ENCODE measurements at places on chromosomes 13 and 19.

DNA sequence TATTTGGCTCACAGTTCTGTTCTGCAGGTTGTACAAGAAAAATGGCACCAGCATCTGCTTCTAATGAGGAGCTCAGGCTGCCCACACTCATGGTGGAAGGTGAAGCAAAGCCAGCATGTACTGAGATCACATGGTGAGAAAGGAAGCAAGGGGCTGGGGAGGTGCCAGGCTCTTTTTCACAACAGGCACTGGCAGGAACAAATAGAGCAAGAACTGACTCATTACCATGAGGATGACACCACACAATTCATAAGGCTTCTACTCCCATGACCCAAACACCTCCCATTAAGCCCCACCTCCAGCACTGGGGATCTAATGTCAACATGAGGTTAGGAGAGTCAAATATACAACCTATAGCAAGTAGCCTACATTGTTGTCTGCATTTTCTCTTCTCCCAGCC, 522.6 kb downstream of the RFC3 start:
- no peak for DNase-seq

GRCh38 chr19:41570179-41570578, 5.8 kb upstream of the CEACAM21 start:
- DNase-seq = no peak

- DNase-seq = no peak
These were observed 1.1 kb upstream of the HMGB1 start for GRCh38 chr13:30466841-30467252.

- peak; percentile 22 for DNase-seq
These were observed 7.5 kb downstream of the ZNF610 start for GRCh38 chr19:52343548-52343947.

GRCh38 chr13:104270731-104271130, 1204.5 kb upstream of the SLC10A2 start:
- DNase-seq = no peak

- DNase-seq = no peak
These were observed 13.9 kb upstream of the LGALS16 start for GRCh38 chr19:39641773-39642172.

- DNase-seq = no peak
These were observed 33.1 kb upstream of the CYP2S1 start for GRCh38 chr19:41159881-41160280.

- DNase-seq = no peak
These were observed 16.4 kb upstream of the ZNF492 start for GRCh38 chr19:22617614-22618320.

GRCh38 chr19:13906521-13906904, 512 bp downstream of the CC2D1A start:
- DNase-seq = no peak

DNA sequence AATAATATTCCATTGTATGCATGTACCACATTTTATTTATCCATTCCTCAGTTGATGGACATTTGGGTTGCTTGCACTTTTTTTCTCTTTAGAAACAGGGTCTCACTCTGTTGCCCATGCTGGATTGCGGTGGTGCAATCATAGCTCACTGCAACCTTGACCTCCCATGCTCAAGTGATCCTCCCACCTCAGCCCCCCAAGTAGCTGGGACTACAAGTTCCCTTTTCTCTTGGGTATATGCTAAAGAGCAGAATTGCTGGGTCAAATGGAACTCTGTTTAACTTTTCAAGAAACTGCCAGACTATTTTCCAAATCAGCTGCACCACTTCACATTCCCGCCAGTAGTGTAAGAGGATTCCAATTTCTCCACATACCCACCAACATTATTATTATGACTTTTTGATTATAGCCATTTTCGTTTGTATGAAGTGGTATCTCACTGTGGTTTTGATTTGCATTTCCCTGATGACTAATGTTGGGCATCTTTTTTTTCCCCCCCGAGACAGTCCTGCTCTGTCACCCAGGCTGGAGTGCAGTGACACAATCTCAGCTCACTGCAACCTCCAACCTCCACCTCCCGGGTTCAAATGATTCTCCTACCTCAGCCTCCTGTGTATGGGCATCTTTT, 7.6 kb upstream of the IPO5 start:
- no peak for DNase-seq

GRCh38 chr13:98941536-98941935, 36.3 kb downstream of the DOCK9 start:
- no peak for DNase-seq

- no peak for DNase-seq
These were observed 131.5 kb upstream of the SPACA7 start for GRCh38 chr13:112244495-112245177.

DNA sequence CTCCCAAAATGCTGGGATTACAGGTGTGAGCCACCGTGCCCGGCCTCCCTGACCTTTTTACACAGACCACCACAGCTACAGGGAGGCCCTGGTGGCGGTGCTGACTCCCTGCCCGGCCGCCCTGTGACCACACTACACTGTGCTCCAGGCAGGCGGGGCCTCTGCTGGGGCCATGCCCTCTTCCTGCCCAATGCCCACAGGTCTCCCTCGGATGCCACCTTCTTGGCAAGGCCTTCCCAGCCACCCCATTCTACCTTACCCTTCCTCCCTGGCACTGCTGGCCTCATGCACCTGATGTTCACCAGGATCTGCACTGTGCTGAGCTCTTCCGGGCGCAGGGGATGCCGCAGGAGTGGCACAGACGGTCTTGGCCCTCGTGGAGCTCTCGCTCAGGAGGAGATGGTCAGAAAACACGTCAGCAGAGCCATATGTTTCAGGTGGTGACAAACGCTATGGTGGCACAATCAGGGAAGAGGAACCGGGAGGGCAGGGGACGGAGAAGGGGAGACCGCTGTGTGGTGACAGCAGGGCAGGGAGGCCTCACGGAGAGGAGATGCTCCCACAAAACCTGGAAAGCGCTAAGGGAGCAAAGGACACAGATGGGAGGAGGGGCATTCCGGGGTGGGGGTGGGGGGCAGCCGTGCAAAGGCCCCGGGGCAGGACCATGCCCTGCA, 4.1 kb downstream of the PIP5K1C start:
- no peak for DNase-seq

DNA sequence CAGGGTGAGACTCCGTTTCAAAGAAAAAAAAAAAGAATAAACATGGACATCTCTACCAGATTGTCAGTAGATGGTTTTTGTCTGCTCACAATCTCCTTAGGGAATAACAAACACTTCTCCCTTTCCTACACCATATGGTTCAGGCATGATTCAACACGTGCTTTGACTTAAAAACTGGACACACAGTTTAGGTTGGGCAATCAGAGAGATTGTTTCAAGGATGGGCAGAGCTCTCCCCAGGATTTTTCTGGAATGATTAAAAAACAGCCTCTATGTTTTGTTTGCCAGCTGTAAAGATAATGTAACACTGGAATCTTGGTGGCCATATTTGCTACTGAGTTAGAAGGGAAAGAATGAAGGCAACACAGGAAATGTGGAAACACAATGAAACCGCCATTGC, 150.1 kb upstream of the TSC22D1 start:
- DNase-seq = no peak

- no peak for DNase-seq
These were observed 552 bp upstream of the GRWD1 start for GRCh38 chr19:48445256-48445605.

GRCh38 chr19:41993612-41994483, at the start of gene ATP1A3:
Gene ATP1A3 (minus strand): TSS chr19:41994230. CDS start chr19:41994076, 154 bp downstream.
- DNase-seq = peak; percentile 52

DNA sequence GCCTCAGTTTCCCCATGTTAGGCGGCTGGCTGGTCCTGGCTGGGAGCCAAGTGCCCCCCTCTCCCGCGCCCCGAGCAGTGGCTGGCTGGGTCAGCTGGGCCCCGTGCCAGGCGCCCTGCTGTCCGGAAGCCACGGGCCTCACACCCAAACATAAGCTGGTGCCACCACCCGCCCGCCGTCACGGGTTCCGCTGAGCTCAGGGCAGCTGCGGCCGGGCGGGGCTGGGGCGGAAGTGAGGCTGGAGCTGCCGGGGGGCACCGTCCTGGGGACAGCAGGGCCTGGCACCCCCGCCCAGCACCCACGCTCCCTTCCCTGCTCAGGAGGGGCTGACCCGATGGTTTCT, 19.3 kb downstream of the HCN2 start:
- no peak for DNase-seq

- no peak for DNase-seq
These were observed 20.0 kb downstream of the PNMA8A start for GRCh38 chr19:46451352-46451751.

DNA sequence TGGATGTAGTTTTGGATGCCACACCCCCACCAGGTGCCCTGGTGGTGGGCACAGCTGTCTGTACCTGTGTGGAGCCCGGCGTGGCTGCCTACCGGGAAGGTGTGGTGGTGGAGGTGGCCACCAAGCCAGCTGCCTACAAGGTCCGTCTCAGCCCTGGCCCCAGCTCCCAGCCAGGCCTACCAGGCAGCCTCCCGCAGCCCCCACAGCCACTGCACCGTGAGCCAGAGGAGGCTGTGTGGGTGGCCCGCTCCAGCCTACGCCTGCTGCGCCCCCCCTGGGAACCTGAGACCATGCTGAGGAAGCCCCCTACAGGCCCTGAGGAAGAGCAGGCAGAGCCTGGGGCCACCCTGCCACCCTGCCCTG, 3.5 kb downstream of the CIC start:
- DNase-seq = no peak

GRCh38 chr13:80458543-80458942, 117.6 kb upstream of the SPRY2 start:
- no peak for DNase-seq

DNA sequence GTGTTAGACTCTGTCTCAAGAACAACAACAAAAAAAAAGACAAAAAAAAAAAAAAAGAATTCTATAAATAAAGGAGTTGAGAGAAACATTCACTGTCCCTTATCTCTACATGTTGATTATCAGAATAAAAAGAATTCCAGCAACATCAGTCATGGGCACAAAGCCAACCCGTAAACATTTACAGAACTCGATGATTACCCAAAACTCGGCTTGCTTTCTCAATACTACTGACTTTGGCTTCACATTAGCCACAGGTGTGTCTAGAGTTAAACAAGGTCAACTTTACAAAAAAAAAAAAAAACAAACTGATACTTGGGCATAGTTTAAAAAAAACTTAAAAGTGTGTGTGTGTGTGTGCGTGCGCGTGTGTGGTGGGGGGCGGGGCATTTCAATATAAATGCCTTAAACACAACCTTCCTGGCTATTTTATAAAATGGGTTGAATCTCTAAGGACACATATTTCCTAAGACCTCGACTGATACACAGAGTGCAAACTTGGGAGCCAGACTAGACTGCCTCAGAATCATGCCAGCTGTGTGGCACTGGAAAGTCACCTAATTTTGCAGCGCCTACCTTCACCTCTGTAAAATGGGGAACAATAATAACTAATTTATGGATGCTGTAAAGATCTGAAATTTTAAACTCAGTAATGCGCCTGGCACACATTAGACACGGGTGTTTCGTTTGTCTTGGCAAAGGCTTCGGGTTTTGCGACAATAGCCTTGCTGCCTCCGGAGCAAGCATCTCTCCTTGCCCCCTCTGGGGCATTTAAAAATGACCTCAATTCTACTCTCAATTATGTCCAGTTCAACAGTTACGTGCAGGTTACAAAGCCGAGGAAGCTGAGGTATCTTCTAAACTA, 922 bp downstream of the EBPL start:
- no peak for DNase-seq

DNA sequence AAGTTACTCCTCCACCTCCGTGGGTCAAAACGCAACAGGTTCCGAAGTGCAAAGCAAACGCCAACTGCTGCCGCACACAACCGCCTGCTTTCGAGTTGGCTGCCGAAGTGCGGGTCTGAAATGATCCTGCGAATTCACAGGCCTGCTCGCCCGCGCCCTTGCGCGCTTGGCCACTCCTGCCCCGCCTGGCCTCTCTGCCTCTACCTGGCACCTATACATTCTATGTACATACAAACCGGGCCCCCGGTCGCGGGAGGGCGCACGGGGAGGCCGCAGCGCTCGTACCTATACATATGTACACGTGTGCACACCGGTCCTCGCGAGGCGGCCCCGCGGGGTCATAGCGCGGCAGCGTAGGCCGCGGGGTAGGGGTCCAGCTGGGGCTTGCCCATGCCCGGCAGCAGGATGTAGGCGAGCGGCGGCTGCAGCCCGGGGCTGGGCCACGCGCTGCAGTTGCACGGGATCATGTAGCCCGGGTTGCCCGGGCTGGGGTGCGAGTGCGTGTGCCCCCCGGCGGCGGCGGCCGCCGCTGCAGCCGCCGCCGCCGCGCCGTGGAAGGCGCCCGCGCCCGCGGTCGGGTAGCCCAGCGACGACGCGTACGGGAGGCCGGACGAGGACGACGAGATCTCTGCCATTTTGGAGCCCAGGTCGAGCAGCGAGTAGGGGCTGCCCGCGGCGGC, 1.3 kb downstream of the SOX21 start:
- DNase-seq = no peak

- no peak for DNase-seq
These were observed 5.9 kb downstream of the ANO8 start for GRCh38 chr19:17328517-17329365.

DNA sequence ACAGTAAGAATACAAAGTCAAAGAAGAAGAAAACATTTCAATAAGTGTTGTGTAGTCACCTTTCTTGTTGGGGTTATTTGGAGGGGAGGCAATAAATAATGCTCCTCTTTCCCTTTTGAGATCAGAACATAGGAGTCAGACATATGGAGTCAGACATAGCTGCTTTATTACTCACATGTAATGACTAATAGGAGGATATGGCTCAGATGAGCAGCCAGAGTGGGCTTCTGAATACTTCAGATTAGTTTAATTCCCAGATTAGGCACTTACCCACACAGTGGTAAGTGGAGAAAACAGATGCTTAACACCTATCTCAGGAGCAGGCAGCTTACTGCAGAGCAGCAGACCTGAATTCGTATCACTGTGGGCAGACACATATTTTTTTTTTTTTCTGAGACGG, 31.7 kb upstream of the C1QTNF9B start:
- DNase-seq = no peak

DNA sequence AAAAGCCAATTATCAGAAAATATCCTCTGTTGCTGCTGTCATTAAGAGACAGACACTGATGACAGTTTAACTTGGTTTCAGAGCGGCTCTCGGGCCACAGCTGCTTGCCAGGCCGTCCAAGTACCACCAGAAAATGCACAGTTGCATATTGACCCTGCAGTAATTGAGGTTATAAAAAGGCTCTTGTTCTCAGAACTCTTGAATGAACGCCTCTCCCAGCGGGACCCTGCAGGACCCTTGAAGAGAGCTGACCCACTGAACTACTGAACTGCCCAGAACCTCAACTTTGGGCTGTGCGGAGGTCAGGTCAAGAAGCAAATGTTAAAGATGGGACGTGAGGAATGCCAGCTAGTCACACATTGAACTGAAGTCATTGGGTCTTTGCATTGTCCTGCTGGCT, 1559.0 kb upstream of the SLC10A2 start:
- no peak for DNase-seq

DNA sequence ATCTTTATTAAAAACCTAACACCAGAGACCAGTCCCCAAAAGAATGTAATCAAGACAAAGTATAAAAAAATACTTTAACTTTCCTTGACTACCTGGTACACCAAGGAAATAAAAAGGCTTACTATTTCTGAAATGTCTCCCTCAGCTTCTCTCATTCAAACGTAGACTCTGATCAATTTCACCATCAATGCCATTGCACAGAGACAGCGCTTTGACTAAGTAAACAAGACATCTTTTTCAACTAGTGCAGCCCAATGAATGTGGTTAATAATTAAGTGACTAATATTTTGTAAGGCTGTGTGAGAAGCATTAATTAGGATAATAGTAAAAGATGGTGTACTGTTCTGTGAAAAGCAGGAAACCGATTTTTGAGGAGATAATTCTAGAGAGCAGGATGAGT, 7.3 kb upstream of the RAP2A start:
- no peak for DNase-seq

Data from activated CD4-positive, alpha-beta T cell treated with anti-CD3 and anti-CD28 coated beads for 24 hours (primary cell).